ENCODE measurements at places on chromosomes 3 and 15.

- no peak for DNase-seq
These were observed 390.2 kb upstream of the SGO1 start for GRCh38 chr3:20576228-20576627.

DNA sequence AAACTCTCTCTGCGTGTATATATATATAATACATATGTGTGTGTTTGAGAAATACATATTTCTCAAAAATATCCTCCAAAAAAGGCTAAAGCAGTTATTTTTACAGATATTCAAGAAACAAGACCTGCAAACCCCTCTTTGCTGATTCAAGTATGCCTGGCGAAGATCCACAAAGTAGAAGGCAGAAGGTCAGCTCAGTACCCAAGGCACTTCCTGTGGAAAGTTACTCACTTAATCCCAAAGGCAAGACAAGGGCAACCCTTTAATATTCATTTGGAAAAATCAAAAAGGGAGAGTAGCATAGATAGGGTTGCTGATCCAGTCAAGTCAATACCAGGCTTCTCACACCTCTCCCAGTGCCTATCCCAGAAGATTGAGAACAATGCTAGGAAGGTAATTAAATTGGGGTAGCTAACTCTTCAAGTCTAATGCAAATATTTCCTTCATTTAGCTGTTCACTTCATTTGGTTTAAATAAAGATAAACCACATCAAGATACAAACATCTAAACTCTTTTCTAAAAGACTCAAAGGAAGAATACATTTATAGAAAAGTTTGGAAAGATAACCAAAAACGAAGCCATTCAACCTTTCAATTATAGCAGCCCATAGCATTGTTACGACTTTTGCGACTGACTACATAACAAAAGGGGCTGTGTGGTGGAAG lies 7.2 kb downstream of the COX17 start:
- DNase-seq, result no peak

- no peak for DNase-seq
These were observed 224.8 kb upstream of the CBLB start for GRCh38 chr3:106093616-106094015.

DNA sequence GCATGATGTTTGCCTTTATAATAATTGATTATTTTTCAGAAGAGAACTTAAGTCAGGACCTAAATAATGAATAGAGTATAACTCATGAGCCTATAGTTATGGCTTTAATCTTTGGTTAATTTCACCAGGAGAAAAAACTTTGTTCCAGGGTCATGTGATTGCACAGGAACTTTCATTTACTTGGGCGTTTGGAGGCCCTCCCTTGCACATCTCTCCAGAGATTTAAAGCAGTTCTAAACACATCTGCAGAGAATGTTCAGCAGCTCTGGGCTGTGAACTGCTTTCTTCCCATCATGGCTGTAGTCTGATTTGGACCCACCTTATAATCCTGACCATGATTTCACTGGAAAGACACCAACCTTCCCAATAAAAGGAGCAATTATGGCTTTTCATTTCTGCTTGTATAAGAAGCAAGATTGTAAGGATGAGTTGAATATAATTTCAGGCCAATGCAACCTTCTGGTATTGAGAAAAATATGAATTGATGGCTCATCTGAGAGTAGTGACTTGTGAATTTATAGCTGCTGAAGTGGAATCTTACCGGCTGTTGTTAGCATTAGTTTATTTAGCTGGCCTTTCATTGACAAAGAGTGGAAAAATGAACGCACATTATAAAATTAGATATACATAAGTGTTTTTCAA lies 80.9 kb upstream of the PRTG start:
- DNase-seq, result no peak

- DNase-seq, result no peak
These were observed 234.9 kb downstream of the CACNA2D3 start for GRCh38 chr3:54357301-54357700.

All from ACHN (cell line).